Retinal pigment epithelial cell (primary cell): ENCODE measurements at places on chromosomes 7 and 10.
A peak's percentile ranks its signal among the peaks of the same experiment; 100 is the strongest.

DNA sequence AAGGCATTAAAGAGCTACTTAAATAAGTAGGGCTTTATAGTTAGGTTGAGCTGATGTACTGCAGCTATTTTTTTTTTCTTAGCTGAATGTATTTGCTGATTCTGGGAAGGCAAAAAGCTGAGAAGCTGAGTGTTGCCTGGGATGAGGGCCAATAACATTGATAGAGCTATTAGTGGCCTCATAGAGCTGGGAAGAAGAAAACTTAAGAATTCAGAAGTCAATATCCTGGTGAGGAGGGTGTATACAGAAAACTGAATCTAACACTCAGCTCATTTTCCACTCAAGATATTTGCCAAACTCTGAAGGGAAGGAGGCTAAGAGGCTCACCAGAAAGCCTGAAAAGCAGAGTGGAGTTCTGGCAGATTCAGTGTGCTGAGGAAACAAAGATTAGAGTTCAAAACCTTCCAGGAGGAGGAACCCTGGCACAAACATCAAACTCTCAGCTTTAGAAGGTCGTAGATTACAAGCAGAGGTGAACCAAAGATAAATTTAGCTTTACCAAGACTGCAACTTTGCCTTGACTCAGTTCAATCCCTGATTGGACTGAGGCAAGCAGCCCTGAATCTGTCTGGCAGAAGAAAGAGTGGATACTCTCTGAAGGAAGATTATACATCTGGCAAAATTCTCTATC is 11.3 kb downstream of the PPP1R3C start:
- DNase-seq = no peak

DNA sequence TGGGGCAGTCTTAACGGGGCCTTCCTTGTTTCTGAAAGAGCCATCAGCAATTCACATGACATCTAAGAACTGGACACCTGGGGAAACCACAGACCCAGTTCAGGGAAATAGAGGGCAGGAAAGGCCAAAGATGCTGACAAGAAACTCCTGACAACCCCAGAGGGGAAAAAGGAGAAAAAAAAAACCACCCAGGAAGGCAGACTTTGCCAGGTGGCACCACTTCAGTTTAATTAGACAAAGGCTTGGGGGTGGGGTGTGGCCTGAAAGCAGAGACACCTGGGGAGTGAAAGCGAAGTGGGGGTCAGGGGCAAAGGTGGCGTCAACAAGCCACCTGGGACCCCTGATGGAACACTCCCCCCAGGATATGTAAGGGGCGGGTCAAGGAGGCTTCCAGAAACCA is 53.6 kb downstream of the RAB11FIP2 start:
- DNase-seq = no peak

DNA sequence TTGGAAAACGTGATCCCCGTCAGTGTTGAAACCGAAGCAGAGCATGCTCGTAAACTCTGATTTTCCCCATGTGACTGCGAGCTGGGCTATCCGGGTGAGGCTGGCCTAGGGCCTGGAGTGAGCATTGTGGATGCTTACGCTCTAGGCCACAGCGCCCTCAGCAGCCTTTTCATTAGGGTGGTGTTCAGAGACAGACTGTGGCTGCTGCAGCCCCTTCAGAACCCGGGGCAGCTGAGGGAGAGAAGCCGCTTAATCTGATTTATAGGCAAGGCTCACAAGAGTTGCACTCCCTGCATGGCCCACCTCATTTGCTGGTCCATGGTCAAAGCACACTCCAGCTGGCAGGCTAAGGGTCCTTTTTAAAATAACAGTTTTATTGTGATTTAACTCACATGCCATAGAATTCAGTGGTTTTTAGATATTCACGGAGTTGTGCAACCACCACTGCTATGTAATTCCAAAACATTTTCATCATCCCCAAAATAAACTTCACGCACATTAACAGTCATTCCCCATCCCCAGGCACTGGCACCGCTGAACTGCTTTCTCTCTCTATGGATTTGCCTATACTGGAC is 72.5 kb downstream of the SYPL1 start:
- no peak for DNase-seq

GRCh38 chr10:21141946-21142492 is 244.9 kb upstream of the NEBL start:
- no peak for DNase-seq

GRCh38 chr7:70595370-70595754 is 536.6 kb upstream of the GALNT17 start:
- no peak for DNase-seq

GRCh38 chr7:142120524-142120923 is 9.0 kb downstream of the MGAM2 start:
- no peak for DNase-seq

DNA sequence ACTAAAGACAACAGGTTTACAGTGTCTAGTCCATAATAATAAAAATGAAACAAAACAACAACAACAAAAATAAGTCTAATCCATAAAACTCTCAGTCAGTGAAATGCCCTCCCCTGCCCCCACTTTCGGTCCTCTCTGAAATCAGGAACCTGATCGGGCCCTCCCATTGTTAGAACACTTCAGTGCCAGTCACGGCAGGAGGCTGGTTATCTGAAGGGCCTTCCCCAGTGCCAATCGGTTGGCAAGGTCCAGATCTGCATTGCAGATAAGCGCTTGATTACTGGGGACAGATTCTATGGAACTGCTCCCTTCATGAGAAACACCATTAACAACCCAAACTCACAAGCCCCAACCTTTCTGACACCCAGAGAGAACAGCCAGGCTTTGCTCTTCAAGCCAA is 72.2 kb upstream of the EEPD1 start:
- no peak for DNase-seq

DNA sequence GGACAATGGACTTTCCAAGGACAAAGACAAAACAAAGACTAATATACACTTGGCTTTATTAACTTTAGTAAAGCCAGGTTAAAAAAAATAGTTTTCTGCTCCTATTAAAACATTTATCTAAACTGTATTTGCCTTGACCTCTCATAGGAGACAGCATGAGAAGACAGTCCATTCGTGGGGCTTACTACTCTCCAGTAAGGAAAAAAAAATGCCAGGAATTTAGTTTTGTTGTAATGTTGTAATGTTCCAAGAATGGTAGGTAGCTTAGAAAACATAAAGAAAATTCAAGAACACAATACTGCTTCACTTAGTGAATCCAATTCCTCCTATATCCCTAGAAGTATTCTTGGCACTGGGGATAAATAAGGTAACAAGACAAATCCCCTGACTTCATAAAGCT is 81.7 kb downstream of the KMT2C start:
- DNase-seq = no peak

DNA sequence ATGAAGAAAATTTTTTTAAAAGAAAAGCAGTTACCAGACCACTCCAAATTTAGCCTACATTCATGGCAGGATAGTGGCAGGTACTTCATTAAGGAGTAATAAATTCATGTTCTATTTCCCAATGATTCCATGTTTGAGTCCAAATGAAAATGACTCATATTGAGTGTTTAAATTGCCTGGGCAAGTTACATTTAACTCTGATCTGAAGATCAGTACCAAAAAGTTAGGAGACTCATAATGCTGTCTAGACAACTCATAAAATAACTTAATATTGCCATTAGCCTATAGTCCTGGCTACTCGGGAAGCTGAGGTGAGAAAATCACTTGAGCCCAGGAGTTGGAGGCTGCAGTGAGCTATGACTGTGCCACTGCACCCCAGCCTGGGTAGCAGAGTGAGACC is 13.0 kb downstream of the BRAF start:
- DNase-seq = no peak

DNA sequence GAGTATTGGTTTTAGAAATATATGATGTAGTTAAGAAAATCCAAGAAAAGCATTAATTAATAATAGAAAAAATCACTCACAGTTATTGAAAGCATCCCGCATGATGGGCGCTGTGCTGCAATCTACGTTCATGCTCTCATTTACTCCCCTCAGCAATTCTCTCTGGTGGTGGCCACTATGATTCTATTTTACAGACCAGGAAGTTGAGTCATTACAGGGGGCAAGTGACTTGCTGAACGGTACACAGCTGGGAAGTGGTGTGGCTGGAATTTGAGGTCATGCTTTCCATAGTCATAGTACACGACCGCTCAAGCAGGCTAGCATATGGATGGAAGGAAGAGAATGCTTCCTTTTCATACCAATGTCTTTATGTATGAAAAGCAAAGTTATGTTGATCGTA is 117.4 kb downstream of the TES start:
- DNase-seq = peak; percentile 32

DNA sequence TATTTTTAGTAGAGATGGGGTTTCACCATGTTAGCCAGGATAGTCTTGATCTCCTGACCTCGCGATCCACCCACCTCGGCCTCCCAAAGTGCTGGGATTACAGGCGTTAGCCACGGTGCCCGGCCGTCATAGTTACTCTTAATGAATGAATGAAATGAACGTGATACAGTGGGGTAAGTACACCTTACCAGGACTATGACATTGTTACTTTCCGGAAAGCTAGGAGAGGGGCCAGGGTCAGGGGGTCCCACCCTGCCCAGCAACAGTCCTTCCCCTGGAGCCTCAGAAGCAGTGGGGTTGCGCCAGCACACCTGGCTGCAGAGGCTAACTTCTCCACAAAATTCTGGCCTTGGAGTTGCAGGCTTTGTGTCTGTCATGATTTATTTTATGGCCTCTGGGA is 21.4 kb downstream of the VSTM4 start:
- no peak for DNase-seq

GRCh38 chr10:83166344-83166743 is 973.0 kb upstream of the GHITM start:
- peak; percentile 7 for DNase-seq

DNA sequence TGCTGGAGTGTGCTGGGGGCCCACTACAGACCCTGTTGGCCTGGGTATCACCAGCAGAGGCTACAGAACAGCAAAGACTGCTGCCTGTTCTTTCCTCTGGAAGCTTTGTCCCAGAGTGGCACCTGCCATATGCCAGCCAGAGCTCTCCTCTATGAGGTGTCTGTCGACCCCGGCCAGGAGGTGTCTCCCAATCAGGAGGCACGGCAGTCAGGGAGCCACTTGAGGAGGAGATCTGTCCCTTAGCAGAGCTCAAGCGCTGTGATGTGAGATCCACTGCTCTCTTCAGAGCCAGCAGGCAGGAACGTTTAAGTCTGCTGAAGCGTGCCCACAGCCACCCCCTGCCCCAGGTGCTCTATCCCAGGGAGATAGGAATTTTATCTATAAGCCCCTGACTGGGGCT is 316.2 kb downstream of the ETV1 start:
- DNase-seq = no peak

GRCh38 chr7:123492485-123492884 is 41.9 kb downstream of the IQUB start:
- DNase-seq = no peak

GRCh38 chr10:13527864-13528122 is 1.0 kb downstream of the BEND7 start:
- no peak for DNase-seq
